Stimulated activated CD4-positive, alpha-beta T cell treated with anti-CD3 and anti-CD28 coated beads, Interleukin-1b, Interleukin-23, amount 100 ng/mL, for 1 hour (primary cell): ENCODE measurements at places on chromosomes 12 and 14.

GRCh38 chr12:108310489-108310888, 28.6 kb downstream of the CMKLR1 start:
- no peak for DNase-seq

- no peak for DNase-seq
Observed at GRCh38 chr14:30235485-30235884, 307.8 kb upstream of the PRKD1 start.

DNA sequence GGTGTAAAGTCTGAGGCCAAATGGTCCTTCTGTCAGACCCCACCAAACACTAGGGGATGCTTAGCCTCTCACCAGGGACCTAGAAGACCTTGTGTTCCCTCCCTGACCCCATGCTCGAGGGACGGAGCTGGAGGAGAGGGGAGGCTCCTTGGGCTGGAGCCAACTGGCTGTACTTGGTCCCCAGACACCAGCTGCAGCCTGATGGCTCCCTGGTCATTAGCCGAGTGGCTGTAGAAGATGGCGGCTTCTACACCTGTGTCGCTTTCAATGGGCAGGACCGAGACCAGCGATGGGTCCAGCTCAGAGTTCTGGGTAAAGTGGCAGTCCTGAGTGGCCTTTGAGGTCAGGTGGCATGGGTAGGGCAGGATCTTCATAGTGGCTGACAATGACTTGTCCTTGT, 29.0 kb downstream of the PAPLN start:
- DNase-seq, result no peak

GRCh38 chr12:59365133-59365532, 230.7 kb upstream of the SLC16A7 start:
- no peak for DNase-seq

DNA sequence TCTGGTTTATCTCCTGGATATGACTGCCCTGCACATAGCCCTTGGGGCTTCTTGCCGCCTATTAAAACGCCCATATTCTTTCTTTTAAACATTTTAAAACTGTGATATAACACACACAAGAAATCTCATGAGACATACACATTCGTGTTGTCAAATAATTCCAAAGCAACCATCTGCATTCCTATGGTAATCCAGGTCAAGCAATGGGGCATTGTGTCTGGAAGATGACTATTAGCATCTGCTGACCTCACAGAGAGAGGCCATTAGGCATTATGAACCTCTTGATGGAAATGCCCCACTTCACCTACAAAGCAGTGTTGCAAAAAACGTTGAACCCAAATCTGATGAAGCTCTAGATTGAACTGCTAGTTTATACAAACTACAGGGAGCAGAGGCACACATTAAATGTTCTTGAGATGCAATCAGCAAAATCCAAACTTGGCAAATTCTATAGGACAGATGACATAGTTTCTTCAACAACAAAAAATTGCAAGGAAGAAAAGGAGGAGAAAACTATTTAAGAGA, 513.8 kb upstream of the CCDC196 start:
- no peak for DNase-seq

DNA sequence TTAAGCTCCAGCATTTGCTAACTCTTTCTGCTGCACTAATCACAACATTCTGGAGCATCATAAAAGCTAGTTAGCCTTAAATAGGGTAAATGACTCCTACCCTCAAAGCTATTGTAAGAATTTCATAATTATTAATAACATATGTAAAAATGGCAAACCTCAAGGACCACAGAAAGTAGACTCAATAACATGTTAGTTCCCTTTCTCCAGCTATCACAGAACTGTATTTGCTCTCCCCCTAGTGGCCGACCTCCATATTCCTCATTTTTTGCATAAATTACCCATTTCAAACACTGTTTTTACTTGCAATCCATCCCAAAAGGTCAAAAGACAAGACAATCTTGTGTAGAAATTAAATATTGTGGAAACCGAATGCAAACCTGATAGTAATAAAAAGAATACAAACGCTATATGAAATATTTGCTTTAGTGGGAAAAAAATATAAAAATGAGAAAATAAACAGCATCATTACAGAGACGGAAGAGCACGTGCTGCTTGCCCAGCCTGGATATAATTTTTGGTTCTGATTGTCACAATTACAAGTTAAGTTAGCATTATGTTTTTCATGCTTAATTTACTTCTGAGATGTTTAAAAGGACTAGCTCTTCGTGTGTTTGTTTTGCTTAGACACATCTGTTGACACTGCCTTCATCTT, 97.9 kb downstream of the RERGL start:
- no peak for DNase-seq

GRCh38 chr12:64194333-64195149, 27.6 kb downstream of the KICS2 start:
- DNase-seq, result no peak

DNA sequence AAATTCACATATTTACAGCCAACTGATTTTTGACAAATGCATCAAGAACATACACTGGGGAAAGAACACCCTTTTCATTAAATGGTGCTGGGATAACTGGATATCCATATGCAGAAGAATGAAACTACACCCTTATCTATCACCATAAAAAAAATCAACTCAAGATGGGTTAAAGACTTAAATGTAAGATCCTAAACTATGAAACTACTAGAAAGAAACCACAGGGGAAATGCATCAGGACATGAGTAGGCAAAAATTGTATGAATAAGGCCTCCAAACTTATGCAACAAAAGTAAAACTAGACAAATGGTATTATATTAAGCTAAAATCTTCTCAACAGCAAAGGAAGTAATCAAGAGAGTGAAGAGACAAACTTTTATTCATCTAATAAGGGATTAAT, 242.6 kb downstream of the CPNE8 start:
- DNase-seq, result no peak

DNA sequence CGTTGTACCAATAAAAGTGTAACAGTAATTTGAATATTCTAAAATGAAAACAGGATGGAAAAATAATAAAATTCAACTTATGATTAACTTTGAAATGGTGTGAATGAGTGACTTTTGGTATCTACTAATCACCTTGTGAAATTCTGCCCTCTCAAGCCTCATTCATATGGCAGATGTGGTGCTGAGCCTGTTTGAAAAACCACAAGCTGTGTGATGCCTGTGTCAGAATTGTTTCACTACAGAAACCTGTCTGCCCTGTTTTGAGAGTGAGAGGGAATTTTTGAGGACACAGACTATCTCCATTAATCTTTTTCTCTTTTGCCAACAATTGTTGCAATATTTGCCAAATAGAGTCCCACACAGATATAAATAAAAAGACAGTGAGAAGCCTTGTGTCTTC, 3.9 kb upstream of the RNU6-7 start:
- DNase-seq, result no peak
